ENCODE measurements at places on chromosomes 3 and 15.

- DNase-seq = peak; percentile 36
Measured at GRCh38 chr3:40179016-40179415, 130.5 kb upstream of the EIF1B start.

DNA sequence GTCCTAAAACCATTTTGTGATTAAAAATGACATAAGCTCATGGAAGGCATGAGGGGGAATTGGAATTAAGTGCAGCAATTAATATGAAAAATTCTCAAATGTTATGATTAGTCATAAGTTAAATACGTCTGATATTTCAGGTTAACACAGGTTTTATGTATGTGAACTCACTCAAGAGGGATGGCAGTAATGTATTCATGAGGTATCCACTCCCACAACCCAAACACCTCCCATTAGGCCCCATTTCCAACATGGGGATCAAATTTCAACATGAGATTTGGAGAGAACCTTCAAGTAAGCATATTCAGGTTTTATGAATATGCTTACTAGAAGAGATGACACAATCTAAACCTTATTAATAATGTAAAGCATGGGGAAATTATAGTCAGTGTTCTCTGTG is 41.6 kb upstream of the IL20RB start:
- DNase-seq = no peak

- no peak for DNase-seq
Measured at GRCh38 chr15:90064911-90065681, 37.2 kb downstream of the IDH2 start.

- no peak for DNase-seq
Measured at GRCh38 chr3:195102609-195103467, 168.1 kb downstream of the XXYLT1 start.

DNA sequence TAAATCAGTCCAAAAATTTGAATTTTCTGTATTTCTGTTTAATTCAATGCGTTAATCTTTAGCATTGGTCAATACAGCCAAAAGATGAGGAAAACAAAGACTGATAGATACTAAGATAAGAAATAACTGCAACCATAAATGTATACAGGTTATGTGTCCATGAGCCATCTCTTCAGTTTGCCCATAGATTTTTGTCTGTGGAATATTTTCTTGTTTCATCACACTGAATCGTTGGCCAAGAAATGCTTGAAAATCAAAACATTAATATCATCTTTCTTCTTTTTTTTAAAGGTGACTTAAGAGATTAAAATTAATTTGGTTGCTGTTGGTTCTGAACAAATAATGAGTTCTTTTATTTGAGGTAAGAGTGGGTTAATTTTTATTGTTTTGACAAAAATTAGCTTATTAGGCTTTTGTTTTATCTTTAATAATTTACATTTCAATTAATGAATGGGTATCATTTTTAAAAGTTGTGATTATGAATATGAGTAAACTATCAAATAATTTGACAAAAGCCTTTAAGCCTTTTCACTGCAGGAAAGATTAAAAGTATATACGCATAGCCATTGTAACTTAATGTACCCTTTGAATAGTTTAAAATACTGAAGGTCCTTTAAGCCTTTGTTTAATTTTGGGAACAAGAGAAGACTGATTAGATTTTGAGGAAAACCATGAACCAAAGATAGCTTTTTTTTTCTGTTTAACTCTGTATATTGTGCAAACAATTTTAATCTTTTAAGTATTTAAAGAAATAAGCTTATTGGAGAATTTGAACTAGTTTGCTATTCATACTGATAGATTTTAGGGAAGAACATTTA is 14.7 kb upstream of the CHD2 start:
- no peak for DNase-seq

DNA sequence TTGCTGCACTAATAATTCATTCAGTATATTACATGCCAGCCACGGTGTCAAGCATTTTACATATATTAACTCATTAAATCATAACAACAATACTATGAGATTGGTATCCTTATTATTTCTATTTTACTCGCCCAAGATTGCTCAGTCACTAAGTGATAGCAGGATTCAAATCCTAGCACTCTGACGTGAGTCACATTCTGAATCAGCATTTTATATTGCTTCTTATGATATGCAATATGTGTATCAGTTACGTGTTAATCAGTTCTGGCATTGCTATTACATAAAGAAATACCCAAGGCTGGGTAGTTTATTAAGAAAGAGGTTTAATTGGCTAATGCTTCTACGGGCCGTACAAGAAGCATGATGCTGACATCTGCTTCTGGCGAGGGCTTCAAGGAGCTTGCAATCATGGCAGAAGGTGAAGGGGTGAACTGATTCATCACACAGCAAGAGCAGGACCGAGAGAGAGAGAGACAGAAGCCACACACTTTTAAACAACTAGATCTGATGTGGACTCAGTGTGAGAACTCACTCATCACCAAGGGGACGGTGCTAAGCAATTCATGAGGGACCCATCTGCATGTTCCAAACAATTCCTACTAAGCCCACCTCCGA is 166.5 kb upstream of the TMCO5A start:
- DNase-seq = no peak

GRCh38 chr3:18747383-18747782 is 322.2 kb upstream of the SATB1 start:
- no peak for DNase-seq

- DNase-seq = peak; percentile 48
Measured at GRCh38 chr3:44913868-44914468, 39.6 kb downstream of the TGM4 start.

- DNase-seq = no peak
Measured at GRCh38 chr3:134938029-134938525, 143.0 kb downstream of the EPHB1 start.

All from activated T-cell treated with anti-CD3 and anti-CD28 coated beads for 48 hours (primary cell).